ENCODE measurements at places on chromosomes 13 and 19.

DNA sequence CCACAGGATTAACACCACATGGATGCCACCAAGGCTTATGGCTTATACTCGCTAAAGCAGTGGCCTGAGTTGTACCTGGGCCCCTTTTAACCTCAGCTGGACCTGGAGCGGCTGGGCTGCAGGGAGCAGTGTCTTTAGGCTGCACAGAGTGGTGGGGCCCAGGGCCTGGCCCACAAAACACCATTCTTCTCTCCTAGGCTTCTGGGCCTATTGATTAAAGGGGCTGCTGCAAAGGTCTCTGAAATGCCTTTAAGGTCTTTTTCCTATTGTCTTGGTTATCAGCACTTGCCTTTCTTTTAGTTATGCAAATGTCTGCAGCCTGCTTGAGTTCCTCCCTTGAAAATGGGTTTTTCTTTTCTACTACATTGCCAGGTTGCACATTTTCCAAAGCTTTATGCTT, 973.9 kb upstream of the PRR20A start:
- DNase-seq = no peak

GRCh38 chr19:17035842-17036424, 9.3 kb upstream of the CPAMD8 start:
- no peak for DNase-seq

DNA sequence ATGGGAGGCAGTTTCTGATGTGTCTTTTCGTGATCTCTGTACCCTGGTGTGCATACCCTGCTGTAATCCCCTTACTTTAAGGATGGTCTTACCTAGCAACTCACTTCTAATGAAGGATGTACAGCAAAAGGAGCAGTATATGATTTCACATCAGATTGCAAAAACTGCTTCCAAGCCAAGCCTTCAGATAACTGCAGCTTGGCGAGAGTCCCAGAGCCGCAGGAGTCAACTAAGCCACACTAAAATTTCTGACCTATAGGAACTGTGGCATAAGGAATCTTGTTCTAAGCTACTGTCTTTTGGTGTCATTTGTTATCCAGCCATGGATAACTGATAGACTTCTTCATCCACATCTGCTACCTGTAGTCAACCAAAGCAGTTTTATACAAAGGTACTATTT, 496.7 kb downstream of the GPC6 start:
- no peak for DNase-seq

DNA sequence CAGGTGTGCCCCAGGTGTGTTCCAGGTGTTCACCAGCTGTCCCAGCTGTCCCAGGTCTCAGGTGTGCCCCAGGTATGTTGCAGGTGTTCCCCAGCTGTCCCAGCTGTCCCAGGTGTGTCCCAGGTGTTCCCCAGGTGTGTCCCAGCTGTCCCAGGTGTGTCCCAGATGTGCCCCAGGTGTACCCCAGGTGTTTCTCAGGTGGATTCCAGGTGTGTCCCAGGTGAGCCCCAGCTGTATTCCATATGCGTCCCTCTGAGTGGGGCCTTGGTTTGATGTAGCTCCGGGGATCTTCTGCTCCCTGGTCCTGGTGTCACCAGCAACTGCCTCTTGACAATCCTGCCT, 719 bp upstream of the GRK1 start:
- DNase-seq = no peak

GRCh38 chr19:11192957-11193939, 4.1 kb downstream of the KANK2 start:
- no peak for DNase-seq

DNA sequence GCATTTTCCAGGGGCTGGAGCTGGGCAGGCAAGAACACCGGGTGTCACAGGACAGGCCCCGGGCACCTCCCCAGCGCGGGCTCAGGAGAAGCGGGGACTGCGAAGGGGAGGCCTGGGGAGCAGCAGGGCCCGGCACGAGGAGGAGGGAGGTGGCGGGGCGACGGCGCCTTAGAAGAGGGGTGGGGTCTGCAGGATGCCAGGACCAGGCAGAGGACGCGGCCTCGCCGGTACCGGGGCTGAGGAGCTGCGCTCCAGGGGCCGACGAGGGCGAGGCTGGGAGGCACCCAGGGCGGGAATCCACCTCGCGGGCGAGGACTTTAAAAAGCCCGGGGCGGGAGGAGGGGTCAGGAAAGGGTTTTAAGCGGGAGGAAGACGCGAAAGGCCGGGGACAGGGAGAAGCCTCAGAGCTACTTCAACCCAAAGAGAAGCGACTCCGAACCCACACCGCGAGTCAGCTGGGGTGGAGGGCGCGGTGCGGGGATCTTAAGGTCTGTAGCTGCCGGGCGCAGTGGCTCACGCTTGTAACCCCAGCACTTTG, 665 bp downstream of the ZNF347 start:
- DNase-seq = peak; percentile 37

- DNase-seq = no peak
These were observed 38.4 kb downstream of the GNG7 start for GRCh38 chr19:2663920-2664571.

- no peak for DNase-seq
These were observed 10.3 kb downstream of the TNFSF9 start for GRCh38 chr19:6540918-6541689.

DNA sequence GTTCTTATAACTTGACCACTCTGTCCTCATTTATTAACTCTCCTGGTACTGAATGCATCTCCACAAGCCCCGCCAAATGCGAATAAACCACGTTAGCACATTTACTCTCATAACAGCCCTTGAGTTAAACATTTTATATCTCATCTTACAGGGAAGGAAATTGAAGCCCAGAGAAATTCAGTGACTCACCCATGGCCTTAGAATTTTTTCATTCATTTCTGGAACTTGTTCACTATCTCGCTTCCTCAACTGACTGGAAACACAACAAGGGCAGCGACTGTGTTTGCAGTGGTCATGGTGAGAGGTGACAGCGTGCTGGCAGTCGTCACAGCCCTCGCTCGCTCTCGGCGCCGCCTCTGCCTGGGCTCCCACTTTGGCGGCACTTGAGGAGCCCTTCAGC, 39.5 kb downstream of the SERP2 start:
- DNase-seq = no peak

- no peak for DNase-seq
These were observed 783 bp upstream of the ZNF587B start for GRCh38 chr19:57829316-57829715.

GRCh38 chr19:11479090-11479897, 1.6 kb downstream of the ELAVL3 start:
- DNase-seq = peak; percentile 15

- no peak for DNase-seq
These were observed 579.5 kb downstream of the UQCRFS1 start for GRCh38 chr19:28633319-28634018.

- DNase-seq = no peak
These were observed 13.3 kb downstream of the C3 start for GRCh38 chr19:6707011-6707657.

GRCh38 chr13:82636119-82636518, 1246.2 kb downstream of the SLITRK1 start:
- no peak for DNase-seq

DNA sequence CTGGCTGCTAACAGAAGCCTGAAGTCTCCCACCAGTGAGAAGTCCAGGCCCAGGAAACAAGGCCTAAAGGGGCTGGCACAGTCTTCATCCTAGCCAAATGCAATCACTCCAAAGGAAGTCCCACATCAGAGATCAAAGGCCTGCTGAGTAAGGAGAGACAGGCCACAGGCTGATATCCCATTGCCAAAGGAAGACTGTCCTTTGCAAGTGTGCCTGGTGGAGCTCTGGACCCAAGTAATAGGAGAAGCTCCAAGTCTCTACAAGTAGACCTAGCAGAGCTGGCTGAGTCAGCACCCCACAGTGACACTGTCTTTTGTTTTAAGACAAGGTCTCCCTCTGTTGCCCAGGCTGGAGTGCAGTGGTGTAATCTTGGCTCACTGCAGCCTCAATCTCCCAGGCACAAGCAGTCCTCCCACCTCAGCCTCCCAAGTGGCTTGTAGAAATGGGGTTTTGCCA, 4.5 kb downstream of the DBP start:
- no peak for DNase-seq

- no peak for DNase-seq
These were observed 10.3 kb upstream of the FUT5 start for GRCh38 chr19:5880604-5881078.

DNA sequence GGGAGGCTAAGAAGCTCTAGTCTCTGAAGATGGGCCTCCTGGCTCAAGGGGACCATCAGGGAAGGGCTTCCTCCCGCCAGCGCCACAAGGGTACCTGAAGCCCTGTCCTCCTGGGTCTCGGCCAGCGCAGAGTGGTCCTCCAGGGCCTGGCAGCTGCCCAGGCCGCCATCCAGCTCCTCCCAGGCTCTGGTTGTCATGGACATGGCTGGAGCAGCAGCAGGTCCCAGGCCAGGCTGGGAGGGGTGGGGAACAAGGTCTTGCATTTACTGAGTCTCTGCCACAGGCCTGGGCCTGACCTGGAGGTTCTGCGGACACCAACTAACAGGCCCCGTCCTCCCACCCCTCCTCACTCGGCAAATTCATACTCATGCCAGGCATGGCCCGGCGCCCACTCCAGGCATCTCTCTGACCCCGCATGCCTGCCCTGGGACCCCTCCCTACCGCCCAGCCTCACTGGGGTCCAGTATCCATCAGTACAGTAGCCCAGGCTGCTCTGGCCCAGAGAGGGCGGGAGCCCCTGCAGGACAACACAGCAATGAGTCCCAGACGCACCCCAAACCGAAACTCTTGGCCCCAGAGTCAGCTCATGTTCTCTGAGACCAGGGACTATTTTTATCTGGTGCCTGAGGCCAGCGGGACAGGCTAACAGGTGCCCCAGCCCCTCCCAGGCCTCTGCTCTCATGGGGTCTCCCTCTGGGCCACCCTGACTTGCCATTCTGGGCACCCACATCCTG, 938 bp downstream of the JSRP1 start:
- DNase-seq = no peak

- DNase-seq = no peak
These were observed 159.0 kb downstream of the USP12 start for GRCh38 chr13:27012482-27013197.

GRCh38 chr19:2577722-2578335, 101.9 kb downstream of the GADD45B start:
- no peak for DNase-seq

GRCh38 chr13:21542563-21542962, 61.4 kb downstream of the MICU2 start:
- no peak for DNase-seq

DNA sequence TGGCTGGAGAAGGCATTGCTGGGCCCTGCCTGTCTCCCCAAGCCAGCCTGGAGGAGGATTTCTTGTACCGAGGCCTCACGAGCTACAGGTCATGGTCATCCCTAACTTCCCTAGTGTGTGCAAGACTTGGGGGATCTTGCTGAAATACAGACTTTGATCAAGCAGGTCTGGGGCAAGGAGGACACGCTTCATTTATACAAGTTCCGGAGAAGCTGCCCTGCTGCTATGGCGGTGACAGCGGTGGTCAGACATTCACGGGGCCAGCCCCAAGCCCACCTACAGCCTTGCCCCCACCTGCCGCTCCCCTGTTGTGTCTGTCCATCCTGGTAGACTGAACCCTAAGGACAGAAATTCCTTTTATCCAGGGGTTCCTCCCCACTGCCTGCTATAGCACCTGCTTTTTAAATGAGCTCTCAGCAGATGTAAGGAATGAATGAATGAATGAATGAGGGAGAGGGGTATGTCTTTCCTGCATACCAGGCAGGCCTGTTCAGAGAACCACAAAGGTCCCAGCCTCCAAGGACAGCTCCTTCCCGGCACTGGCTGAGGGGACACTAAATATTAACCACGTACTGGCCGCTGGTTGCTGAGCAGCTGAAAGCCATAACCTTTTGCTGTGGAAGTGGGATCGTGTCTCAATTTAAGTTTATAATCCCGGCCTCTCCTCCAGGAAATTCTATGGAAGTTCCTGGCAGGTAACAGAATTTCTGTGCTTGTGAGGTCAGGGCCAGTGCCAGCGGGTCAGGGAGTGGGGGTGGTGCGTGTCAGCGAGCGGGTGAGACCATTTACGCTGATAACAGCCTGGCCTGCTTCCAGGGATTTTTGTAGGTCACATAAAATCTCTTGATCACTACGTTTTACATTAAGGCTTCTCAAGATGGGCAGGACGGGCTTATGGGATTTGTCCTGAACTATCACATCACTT, 27.1 kb downstream of the TSSK6 start:
- DNase-seq = no peak

DNA sequence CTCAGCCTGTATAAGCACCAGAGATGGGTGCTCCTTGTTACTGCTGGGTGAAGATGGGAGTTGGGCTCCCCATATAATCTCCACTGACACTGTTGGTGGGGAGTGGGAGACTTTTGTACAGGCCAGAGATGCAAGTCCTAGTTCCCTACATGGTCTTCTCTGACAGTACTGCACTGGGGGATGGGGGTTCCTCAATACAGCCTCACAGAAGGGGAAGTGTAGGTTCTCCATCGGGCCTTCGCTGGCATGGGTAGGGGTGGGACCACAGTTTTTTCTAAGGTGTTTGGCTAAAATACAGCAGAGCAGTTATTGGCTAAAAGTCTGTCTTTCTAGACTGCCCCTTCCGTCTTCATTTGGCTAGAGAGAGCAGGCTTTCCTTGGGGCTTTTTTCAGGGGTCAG, 167.2 kb upstream of the SERP2 start:
- DNase-seq = no peak

DNA sequence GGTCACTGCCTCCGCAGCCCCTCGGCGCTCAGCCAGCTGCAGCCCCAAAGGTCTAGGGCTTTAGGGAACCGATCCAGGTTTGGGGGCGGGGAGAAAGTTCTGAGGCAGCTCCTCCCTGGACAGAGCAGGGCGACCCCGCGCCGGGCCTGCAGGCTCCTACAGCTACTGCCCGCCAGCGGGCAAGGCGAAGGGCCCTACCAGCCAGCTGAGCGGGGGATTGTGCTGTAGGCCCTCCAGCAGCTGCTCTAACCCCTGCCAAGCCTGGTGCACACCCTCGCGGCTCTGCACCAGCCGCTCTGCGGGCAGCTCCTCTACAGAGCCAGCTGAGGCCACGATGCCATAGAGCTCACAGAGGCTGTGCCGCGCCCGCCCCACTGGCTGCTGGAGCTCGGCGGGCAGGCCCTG, 14.0 kb downstream of the PLIN4 start:
- DNase-seq = no peak
